ENCODE measurements at places on chromosomes 3 and 15. TPM values are rescaled to one million over a fixed set of nuclear protein-coding genes. Genes with fewer than 3 reads are reported as not detected.

The SHISA5 gene
- total RNA-seq, result 91.1 TPM

The ITIH1 gene
- total RNA-seq, result not detected

The CCR9 gene
- total RNA-seq, result not detected

The ST8SIA2 gene
- total RNA-seq, result not detected

The ZMYND10 gene
- 1.3 TPM for total RNA-seq

The THBS1 gene
- 791 TPM for total RNA-seq

The SLC9C1 gene
- total RNA-seq, result not detected

The RASGRP1 gene
- not detected for total RNA-seq

The MAP6D1 gene
- total RNA-seq, result 0.52 TPM

The LRRN1 gene
- not detected for total RNA-seq

The ONECUT1 gene
- not detected for total RNA-seq

The LRRC2 gene
- total RNA-seq, result under 0.01 TPM

The FETUB gene
- not detected for total RNA-seq

The CD86 gene
- total RNA-seq, result not detected

The GNAT1 gene
- not detected for total RNA-seq

The CORO2B gene
- total RNA-seq, result 10.1 TPM

The DAZL gene
- not detected for total RNA-seq

The ARID3B gene
- 1.0 TPM for total RNA-seq

The MAN2C1 gene
- 85.9 TPM for total RNA-seq

The CDV3 gene
- total RNA-seq, result 76.8 TPM

The ALS2CL gene
- total RNA-seq, result 0.26 TPM

The GABRR3 gene
- total RNA-seq, result not detected

The XYLB gene
- total RNA-seq, result 3.6 TPM

The C3orf80 gene
- not detected for total RNA-seq

The TNIK gene
- total RNA-seq, result 15.1 TPM

The TM4SF1 gene
- total RNA-seq, result 183 TPM

The CD200R1 gene
- total RNA-seq, result 0.09 TPM

The PRSS50 gene
- total RNA-seq, result not detected

The GCSAM gene
- total RNA-seq, result not detected

The C2CD4B gene
- total RNA-seq, result not detected

The GOLGA8H gene
- total RNA-seq, result 0.16 TPM

The IMPG2 gene
- total RNA-seq, result 0.86 TPM

The LDHAL6B gene
- not detected for total RNA-seq

The LIPH gene
- under 0.01 TPM for total RNA-seq

The FANCD2OS gene
- total RNA-seq, result not detected

The CLN6 gene
- 4.4 TPM for total RNA-seq

The ARHGAP11A gene
- 5.4 TPM for total RNA-seq

The ALDH1A3 gene
- 213 TPM for total RNA-seq

The RHOV gene
- not detected for total RNA-seq

The CPNE9 gene
- not detected for total RNA-seq

The MYL3 gene
- total RNA-seq, result 0.09 TPM

The ADAMTS7 gene
- 4.1 TPM for total RNA-seq

The SLC22A14 gene
- total RNA-seq, result under 0.01 TPM

The ABI3BP gene
- total RNA-seq, result 3.5 TPM

The MESP1 gene
- 0.17 TPM for total RNA-seq
